CD8-positive, alpha-beta memory T cell (primary cell): ENCODE measurements at places on chromosomes 12 and 14. TPM values are rescaled to one million over a fixed set of nuclear protein-coding genes. Genes with fewer than 3 reads are reported as not detected.

Gene MAP3K9
- polyA plus RNA-seq: 1.9 TPM

Gene TPH2
- not detected for polyA plus RNA-seq

Gene HOXC11
- polyA plus RNA-seq: not detected

Gene RBP5
- not detected for polyA plus RNA-seq
